ENCODE measurements at places on chromosomes 2 and 18.

DNA sequence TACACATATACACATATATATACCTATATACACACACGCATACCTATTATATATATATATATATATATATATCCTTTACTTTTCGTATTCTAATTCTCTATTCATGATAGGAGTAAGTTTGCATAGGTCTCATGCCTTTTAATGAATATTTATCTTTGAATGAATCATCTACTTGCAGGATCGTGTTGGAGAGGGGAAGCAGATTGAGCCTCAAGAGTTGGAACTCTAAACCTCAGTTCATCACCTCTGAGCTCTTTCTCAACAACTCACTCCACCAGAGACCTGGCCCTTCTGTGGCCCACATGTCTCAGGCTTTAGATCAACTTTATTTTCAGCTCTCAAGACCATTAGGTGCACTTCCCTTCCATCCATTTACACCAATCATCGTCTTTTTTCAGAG is 490.4 kb upstream of the ID2 start:
- no peak for DNase-seq

DNA sequence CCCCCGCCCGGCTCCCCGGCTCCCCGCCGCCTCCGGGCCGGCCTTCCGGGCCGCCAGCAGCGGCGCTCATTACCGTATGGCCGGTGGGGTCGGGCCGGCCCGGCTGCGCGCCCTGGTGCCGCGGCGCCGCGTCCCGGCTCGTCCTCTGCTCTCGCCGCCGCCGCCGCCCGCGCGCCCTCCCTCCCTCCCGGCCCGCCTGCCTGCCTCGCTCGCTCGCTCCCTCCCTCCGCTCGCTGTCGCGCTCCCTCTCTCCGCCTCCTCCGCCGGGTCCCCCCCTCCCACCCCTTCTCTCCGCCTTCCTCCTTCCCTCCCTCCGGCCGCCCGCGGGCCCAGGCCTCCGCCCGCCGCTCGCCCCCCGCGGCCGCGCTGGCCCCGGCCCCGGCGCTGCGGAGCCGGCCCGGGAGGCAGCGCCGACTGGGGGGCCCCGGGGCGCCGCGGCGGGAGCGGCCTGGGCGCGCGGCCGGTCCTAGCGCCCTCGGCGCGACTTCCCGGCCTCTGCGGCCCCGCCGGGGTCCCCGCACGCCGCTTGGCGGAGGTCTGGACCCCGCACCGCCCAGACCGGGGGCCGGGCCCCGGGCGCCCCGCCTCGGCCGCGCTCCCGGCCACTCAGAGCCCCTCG is at the start of gene DNMT3A:
Gene DNMT3A (minus strand): TSS at position 173 of the 619 bp plus-strand sequence. CDS start 27,941 bp downstream, outside the sequence.
- DNase-seq = peak; percentile 75

DNA sequence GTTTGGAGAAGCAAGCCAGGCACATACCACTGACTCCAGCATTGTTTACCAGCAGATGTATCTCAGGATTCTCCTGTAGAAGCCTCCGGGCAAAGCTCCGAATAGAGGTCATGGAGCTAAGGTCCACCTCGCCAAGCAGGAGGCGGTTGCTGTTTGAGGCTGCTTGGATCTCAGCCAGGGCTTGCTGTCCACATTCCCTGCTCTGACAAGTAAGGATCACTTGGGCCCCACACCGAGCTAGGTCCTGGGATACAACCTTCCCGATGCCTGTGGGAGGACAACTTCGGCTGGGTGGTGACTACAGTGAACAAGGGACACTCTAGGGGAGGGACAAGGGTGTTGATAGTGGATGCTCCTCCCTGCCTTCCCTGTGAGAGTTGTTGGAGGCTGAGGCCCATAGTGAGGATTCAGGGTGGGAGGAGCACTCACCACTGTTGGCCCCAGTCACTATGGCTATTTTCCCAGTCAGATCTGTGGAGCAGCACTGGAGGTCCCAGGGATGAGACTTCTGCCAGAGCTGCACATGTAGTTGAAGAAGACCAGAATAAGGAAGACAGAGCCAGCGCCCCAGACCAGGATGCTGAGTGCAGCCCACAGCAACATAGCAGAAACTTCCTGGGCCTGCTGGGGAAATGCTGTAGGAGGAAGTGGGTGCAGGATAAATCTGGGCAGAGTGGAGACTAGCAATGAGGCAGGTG is 8.3 kb downstream of the C2orf81 start:
- no peak for DNase-seq

GRCh38 chr2:122378521-122378920 is 623.1 kb downstream of the TSN start:
- no peak for DNase-seq

GRCh38 chr18:11857177-11857887 is 6.1 kb downstream of the CHMP1B start:
- DNase-seq = peak; percentile 12

DNA sequence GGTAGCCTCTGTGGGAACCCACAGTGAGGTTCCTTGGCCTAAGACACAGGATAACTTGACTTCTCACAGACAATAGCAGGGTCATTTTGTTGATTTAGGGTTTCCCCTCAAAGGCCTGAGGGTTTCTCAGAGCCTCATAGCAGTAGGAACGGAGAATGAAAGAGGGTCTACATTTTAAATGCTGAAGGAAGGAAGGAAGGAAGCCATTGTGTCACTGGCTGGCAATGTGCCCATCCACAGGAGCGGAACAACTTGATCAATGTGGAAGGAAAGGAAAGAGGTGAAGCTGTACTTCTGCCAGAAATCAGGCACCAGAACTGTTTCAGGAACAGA is 5.1 kb downstream of the IL1B start:
- no peak for DNase-seq

GRCh38 chr2:230907361-230908091 is 17.5 kb downstream of the GPR55 start:
- DNase-seq = no peak

GRCh38 chr2:35503738-35504199 is 851.8 kb upstream of the CRIM1 start:
- no peak for DNase-seq

- DNase-seq = no peak
These were observed 49.2 kb downstream of the AAK1 start for GRCh38 chr2:69594341-69594740.

GRCh38 chr2:64045938-64046337 is 26.7 kb upstream of the VPS54 start:
- DNase-seq = no peak

GRCh38 chr18:67845035-67845434 is 328.5 kb upstream of the DSEL start:
- no peak for DNase-seq

- DNase-seq = no peak
These were observed 157.9 kb downstream of the PXDN start for GRCh38 chr2:1586251-1586922.

- DNase-seq = no peak
These were observed 252.4 kb downstream of the FSIP2 start for GRCh38 chr2:185990861-185991525.

- no peak for DNase-seq
These were observed 63.7 kb downstream of the TWIST2 start for GRCh38 chr2:238911376-238912227.

DNA sequence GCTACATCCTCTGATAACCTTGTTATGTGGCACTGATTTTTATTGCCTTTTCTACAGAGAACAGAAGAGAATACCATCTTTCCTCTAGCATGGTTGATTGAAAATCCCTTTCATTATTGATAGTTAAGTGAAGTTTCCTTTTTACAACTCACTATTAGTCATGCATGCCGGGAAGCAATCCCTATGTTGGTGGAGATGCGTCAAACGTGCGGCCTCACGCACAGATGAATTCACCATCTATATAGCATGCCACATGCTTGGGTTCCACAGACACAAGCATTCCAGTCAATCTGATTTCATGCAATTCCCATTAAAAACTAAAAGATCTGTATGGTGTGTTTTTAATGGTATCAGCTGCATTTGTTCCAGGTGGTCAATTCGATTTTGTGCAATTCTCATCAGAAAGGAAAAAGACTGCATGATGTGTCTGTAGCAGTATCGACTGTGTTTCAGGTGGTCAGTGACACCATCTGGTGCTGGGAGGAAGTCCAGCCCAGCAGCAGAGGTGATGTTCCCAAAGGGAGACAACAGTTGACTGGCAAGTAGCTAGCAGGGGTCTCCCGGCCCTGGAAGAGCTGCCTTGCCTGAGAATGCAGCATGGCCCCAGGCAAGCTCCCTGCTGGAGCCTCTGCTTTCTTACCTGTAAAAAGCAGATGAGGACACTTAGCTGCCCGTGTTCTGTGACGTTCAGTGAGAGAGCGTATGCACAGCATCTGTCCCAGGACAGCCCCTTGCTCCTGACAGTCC is 151.3 kb upstream of the NCK2 start:
- no peak for DNase-seq

- DNase-seq = no peak
These were observed 23.7 kb downstream of the CRACDL start for GRCh38 chr2:98912221-98912851.

GRCh38 chr2:156445296-156446220 is 9.4 kb downstream of the GPD2 start:
- no peak for DNase-seq

DNA sequence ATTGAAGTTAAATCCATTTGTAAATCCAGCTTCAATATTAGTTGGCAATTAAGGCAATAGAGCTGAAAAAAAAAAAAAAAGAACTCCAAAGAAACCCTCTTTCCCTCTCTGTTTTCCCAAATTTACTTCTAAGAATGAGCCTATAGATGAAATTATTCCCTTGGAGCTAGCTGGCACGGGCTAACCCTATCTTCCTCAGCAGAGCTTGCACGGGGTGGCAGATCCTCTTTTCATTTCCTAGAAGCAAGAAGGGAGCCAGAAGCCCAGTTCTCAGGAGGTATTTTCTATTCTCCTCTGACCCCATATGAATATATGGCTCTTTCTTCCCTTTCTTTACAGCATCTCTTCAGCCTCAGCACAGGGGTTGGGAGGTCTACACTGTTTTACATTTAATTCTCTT is 426.0 kb downstream of the TGIF1 start:
- peak; percentile 8 for DNase-seq

GRCh38 chr2:19669126-19669525 is 232.7 kb downstream of the TTC32 start:
- no peak for DNase-seq

DNA sequence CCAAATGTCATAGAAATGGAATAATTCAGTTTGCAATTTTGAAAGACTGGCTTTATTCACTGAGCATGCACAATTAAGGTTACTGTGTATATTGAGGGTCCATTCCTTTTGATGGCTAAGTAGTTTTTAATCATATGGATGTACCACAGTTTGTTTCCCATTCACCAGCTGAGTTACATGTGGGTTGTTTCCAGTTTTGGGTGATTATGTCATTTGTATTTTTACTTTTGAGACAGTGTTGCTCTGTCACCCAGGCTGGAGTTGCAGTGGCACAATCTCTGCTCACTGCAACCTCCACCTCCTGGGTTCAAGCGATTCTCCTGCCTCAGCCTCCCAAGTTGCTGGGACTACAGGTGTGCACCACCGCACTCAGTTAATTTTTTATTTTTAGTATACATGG is 80.8 kb upstream of the MGAT4A start:
- no peak for DNase-seq

DNA sequence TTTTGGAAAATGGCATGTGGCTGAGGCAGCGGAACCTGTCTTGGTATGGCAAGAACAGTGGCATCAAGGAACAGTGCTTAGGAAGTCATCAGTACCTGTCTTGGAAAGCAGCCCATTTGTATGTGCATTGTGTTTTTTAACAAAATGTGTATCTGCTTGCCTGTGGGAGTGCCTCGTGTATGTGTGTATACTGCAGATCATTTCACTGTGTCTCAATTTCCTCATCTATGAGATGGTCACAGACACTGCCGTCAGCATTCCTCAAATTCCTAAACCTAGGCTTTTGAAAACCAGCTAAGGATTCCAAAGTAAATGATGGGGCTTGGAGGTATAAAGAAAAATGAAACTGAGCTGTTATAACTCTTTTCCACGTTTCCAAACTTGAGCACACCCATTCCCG is 441.3 kb downstream of the RND3 start:
- DNase-seq = no peak

GRCh38 chr2:96495982-96496629 is 9.1 kb downstream of the NEURL3 start:
- DNase-seq = no peak

DNA sequence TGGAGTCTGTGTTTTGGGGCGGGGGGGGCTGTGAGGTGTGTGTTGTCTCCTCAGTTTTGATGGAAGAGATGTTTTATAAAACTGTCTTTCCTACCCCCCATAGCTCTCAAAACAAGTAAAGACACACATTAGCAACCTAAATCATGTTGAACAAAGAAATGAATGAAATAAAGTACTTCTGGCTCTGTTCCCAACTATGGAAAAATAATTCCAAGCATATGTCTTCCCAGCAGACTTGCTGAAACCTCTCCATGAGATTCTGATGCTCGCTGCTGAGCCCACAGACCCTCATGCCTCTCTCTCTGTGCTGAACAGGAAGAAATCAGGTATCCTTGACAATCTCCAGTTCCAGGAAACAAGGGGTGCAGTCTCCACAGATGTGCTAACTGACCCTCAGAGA is 226.7 kb upstream of the KLHL29 start:
- DNase-seq = no peak

DNA sequence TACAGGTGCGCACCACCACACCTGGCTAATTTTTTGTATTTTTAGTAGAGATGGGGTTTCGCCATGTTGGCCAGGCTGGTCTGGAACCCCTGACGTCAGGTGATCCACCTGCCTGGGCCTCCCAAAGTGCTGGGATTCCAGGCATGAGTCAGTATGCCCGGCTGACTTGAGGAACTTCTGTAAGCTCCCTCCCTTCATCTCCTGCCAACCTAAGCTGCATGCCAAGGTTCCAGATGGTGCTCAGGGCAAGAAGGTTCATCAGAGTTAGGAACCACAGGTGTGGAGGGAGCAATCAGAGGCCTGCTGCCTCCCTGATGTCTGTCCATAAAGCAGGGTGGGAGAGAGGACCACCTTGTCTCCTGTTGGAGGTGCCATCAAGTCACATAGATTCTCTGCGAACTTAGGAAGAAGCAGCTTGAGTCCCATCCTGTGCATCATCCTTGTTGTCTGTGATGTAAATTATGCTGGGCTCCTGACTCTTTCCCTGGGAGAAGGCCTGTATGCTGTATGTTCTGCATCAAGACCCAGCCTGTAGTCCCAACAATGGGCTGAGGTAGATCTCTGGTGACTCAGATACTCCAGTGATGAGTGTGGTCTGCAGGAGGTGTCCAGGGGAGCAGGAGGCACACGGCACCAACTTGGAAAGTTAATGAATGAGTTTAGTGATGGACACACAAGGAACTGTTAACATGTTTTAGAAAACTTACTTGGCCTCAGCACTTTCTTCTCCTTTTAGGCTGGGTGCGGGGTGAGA is 53.1 kb downstream of the TMEM17 start:
- no peak for DNase-seq

GRCh38 chr2:20224716-20225293 is at the start of gene SDC1:
TSS of gene SDC1 (minus strand) at chr2:20225130. CDS start at chr2:20224867, 263 bp downstream.
- peak; percentile 63 for DNase-seq

GRCh38 chr2:65450810-65451209 is 18.4 kb upstream of the SPRED2 start:
- no peak for DNase-seq

- DNase-seq = no peak
These were observed 89.3 kb upstream of the TEX51 start for GRCh38 chr2:126809340-126809739.

- no peak for DNase-seq
These were observed 877.6 kb downstream of the SLC4A3 start for GRCh38 chr2:220504938-220505503.

DNA sequence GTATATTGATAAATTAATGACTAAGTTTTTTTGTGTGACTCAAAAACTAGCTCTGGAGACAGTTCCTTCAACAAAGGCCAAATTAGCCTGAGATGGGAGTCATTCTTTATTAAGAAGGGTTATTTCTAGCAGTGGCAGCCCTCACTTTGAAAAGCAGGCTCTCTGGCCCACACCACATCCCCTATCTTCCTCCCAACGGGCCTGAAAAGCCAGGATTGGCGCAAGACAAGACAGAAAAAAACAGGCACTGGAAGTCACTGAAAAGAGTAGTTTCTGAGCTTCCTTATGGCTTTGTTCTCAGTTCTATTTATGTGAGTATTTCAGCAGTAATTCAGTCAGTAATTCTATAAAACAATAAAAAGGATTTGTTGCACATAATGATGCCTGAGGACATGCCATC is 149.0 kb downstream of the LAMA3 start:
- no peak for DNase-seq

Measured in NCI-H82 (cell line).